NCI-H187 (cell line): ENCODE measurements at places on chromosomes 4 and X.

DNA sequence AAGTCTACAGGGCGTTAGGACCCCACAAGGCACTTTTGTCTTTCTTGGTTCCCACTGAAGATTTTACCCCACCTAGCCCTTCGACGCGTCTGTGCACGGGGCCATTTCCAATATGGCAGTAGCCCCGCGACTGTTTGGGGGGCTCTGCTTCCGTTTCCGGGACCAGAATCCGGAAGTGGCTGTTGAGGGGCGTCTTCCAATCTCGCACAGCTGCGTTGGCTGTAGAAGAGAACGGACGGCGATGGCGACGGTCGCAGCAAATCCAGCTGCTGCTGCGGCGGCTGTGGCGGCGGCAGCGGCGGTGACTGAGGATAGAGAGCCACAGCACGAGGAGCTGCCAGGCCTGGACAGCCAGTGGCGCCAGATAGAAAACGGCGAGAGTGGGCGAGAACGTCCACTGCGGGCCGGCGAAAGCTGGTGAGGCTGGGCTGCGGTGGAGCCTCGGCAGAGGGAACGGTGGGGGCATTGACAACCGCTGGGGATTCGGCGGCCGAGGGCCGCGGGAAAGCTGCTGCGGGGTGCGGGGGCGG is at the start of gene USP11:
Gene USP11 (plus strand): TSS at position 207 of the 530 bp plus-strand sequence. CDS start 35 bp downstream, at position 242.
- no peak for DNase-seq

GRCh38 chr4:143405075-143405730 is 68.5 kb downstream of the GAB1 start:
- DNase-seq: no peak

GRCh38 chr4:1512051-1512737 is 106.0 kb upstream of the NKX1-1 start:
- DNase-seq: no peak

DNA sequence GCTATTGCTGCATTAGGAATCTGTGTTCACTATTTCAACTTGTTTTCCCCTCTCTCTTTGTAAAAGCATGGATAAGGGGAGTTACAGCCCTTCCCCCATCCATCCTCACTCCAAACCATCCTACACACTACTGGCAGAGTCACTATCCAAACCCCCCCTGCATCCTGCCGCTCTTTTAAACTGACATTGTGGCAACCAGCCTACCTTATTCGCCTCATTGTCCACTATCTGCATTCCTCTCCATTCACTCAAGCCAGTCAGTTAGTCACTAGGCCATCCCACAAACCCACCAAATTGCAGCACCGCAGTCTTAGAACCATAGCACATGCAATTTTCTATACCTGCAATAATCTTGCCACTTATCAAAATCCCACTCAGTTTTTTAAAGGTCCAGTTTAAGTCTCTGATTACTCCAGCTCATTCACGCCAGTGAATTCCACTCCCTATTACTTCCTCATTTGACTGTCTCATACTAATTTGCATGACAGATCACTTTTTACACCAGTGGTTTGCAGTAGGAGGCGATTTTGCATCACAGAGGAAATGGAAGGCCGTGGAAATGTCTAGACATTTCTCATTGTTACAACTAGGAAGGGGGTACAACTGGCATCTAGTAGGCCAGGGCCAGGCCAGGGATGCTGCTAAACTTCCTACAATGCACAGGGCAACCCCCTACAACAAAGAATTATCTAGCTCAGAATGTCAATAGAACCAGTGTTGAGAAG is 181.8 kb downstream of the HS6ST2 start:
- DNase-seq: no peak

GRCh38 chr4:67576059-67576466 is 17.5 kb downstream of the STAP1 start:
- DNase-seq: no peak

- DNase-seq: peak; percentile 56
These were observed at the start of gene PSAPL1 for GRCh38 chr4:7434766-7435150. Gene PSAPL1, minus strand, starts transcription at chr4:7434930. Its CDS starts 51 bp downstream, at chr4:7434879.

DNA sequence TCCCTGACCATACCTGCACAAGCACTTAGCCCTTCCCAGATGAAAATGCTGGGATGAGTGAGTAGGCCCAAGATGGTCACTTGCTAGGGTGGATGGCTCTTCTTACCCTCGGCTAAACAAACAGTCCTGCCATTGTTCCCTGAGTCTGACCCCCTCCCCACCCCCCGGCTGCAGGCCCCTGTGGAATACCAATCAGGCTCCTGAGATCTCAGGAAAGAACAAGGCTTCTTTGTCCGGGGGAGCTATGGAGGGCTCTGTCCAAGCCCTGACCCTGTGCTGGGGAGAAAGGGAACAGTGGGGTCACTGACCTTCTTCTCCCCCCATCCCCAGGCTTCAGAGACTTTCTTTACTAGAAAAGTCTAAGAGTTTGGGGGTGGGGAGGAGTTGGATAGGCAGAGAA is 6.0 kb downstream of the PLP1 start:
- no peak for DNase-seq

- DNase-seq: no peak
These were observed 17.0 kb upstream of the GABRA4 start for GRCh38 chr4:47010347-47010911.

GRCh38 chr4:19677211-19677610 is 574.5 kb upstream of the SLIT2 start:
- DNase-seq: no peak
